ENCODE measurements at places on chromosomes 1 and 21.

DNA sequence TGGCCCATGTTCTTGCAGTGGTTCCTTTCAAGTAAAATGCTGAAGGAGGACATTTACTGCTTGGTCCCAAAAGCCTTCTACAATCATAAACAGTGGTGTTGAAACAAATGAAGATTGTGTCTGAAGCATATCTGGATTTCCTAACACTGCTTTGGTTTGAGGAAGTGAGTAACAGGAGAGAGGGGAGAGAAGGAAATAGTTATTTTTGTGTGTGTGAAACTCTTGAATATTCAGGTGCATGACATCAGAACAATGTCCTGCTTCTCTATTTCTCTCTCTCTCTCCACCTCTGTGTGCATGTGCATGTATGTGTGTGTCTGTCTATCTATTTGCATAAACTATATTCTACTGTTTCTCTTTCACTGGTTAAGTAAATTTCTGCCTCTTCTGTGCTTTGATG is 61.4 kb upstream of the TNFSF18 start:
- DNase-seq, result no peak

- no peak for DNase-seq
Observed at GRCh38 chr1:197208945-197209344, 59.1 kb upstream of the CRB1 start.

DNA sequence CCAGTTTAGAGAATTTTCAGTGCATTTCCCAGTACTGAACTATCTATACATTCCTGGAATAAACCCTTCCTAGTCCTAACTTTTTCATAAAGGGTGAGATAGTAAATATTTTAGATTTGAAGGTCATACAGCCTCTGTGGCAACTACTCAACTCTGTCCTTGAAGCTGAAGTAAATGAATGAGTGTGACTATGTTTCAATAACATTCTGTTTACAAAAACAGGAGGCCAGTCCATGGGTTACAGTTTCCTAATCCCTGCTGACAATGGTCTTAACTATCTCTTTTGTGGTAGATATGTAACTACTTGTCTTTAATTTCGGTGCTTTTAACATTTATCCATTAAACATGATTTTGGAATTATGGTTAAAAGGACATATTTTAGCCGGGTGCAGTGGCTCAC is 4.3 kb downstream of the ZNF684 start:
- no peak for DNase-seq

DNA sequence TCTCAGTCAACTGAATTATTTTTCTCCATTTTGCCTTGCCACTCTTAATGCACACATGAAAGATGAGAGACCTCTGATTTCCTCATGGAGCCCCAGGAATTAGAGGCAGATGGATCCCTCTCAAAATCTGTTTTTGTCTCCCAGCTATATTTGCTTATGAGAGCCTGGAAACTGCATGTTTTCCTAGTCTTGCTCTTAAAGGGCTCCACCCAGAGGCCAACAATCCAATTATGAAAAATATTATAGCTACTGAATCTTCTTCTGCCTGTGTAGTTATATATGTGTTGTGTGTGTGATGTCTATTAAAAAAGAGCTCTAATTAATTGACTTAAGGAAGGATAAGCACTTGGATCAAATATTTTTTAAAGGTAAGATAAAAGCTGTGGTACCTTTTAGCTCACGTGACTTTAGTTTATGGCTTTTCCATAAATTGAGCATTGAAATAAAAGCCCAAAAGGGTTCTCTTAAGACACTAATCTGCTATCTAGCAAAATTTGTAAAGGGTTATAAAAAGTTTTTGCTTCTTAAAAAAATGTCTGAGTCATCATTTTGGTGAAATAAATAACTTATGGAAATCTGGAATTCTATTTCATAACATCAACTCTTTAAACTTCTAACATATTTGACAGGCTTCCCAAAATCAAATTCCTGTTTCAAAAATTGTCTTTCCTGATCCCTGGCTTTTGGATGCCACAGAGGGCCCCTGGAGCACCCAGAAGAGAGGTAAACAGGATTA is 31.2 kb upstream of the TSPEAR start:
- DNase-seq, result peak; percentile 46

DNA sequence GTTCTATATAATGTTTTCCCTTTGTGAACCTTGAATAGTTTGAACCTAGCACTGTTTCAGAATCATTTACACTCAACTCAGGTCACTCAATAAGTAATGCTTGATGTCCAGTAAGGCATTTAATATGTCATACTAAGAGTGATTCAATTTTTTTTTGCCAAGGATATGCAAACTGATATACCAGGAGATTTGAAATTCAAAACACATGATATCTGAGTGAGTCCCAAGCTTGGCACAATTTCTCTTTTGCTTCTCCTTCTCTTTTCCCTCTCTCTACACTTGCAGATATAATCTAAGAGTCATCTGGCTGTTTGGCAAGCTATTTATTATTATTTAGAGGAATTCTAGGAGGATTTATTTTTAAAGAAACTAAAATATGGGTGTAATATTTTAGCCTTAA is 61.6 kb upstream of the SPAG17 start:
- DNase-seq, result no peak

DNA sequence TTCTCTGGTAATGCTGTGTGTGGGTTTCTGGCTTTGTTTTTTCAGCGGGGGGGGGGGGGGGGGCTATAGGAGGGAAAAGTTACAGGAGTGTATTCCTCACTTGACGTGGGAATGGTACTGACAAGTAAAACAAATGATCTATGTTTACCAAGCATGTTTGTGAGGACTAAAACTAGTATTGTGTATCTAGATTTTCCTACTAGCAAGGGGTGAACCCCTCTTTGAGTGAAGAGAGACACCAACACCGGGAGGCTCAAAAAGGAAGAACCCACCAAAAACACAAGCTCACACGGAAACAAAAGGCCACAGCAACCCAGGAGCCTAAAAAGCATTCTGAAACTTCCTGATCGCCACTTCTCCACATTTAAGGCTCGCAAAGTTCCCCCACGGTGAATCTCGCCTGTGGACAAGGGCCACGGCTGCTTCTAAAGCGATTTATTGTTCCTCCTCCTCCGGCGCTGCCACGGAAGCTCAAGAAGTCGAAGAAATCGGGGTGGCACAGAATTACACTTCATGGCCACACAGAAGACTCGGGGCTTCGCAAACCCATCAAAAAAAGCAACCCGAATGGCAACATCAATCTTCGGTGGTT is 703 bp downstream of the PUM1 start:
- no peak for DNase-seq

DNA sequence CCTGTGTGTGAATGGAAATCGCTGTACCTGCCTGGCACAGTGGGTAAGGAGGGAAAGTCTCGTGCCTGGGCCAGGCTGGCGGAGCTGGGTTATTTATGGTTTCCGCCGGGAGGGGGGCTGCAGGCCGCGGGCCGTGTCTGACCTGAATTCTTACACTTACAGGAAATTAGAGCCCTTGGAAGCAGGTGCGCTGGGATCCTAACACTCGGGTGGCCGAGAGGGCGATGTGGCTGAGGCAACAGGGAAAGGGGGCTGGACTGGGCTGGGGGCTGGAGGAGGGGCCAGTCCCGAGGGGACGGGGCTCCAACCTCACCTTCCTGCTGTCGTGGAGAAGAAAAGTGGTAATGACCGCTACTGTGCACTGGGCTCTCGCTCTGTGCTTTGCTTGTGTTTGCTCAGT is 109.4 kb upstream of the WNT4 start:
- DNase-seq, result no peak

GRCh38 chr1:39981945-39982344 is 27.0 kb downstream of the MFSD2A start:
- no peak for DNase-seq

DNA sequence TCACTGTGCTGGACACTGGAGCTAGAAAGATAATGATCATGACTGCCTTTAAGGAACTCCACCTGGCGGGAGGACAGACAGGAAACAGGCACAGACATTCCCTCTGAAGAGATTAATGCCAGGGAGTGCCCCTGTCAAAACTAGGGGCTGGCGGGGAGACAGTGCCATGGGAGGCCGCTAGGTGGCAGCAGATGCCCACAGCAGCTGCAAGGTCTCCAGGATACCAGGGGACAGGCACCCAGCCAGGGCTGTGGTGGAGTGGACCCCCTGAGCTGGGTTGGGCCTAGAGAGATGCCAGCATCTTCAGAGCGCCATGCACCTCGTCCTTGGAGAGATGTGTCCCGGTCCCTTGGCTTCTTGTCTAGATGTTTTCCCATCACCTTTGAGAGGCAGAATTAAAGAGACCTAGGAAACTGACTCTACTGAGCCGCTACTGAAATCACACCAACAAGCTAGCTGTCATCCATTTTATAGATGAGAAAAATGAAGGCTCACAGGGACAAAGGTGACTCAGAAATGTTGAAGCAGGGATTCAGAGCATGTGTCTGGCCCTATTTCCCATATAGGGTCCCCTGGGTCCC is 3.6 kb downstream of the REN start:
- DNase-seq, result peak; percentile 78

DNA sequence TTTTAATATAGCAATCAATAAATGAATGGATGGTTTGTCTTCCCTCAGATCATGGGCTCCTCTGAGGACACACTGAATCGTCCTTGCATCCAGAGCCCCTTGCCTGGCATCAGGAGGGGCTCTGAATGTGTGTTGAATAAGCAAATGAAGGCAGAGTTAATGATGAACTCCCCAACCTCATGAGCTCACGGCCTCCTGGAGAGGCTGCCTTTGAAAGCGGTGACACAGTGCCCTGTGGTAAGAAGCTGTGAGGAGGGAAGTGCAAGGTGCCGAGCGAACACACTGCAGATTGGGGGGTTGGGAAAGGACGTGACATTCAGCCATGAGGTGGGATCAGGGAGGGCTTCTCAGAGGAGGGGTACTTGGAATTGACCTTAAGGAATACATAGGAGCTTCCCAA is 3.2 kb upstream of the PARS2 start:
- no peak for DNase-seq

GRCh38 chr21:20882462-20883407 is 115.5 kb upstream of the NCAM2 start:
- no peak for DNase-seq

GRCh38 chr1:145545055-145545454 is 62.7 kb upstream of the GPR89A start:
- no peak for DNase-seq

DNA sequence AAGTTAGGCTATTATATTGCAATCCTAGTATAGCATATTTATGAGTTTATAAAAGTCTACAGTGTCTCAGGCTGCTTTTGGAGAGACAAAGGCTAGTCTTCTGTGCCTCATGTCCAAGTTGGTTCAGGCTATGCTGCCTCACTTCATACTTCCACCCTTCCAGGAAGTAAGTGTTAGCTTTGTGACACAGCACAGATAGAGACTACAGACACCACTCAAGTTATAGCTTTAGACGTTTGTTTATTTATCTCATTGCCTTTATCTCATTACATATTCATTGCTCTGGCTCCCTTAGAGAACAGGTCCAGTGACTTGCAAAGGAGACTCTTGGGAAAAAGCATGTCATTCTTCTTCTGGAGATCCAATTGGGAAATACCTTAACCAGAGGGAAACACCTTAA is 22.6 kb upstream of the GBP4 start:
- DNase-seq, result no peak

GRCh38 chr1:63603810-63604209 is 10.6 kb downstream of the PGM1 start:
- DNase-seq, result no peak

GRCh38 chr1:54668567-54668966 is 27.0 kb downstream of the MROH7 start:
- no peak for DNase-seq

GRCh38 chr1:116031302-116031835 is 55.1 kb downstream of the SLC22A15 start:
- DNase-seq, result no peak

DNA sequence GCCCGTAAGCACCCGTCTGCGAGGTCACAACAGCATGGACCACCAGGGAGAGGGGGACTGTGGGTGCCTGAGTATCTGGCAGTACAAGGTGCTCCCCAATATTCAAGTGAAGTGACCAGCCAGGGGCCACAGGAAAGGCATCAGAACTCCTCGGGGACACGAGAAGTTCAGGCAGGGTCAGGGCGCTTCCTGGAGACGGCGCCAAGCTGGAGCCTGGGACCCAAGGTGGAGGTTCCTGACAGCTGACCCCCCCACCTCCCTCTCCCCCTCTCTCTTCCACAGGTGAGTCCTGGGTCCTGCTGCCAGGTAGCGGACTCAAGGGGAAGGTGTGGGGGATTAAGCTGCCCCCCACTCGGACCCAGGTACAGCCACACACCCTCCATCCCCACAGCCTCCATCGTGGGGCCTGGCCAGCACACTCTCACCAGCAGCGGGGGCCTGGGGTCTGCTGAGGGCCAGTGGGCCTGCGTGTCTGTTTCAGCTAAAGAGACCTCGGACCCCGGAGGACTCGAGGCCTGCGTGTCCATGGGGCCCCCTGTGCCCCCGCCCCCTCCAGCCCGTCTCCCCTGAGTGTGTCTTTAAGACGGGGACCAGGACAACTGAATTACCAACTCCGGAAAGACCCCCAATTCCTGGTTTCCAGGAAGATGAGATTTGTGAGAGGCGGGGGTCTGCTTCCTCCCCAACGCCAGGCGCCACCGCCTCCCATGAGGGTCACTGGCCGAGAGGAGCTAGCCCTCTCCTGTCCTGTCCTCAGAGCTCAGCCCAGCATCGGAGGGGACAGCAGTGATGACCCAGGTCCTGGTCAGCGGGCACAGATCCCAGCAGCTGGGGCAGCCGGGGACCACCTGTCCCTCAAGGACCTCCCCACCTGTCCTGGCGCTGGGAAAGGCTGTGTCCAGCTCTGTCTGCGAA is 6.2 kb downstream of the TNFRSF18 start:
- DNase-seq, result no peak

- no peak for DNase-seq
Observed at GRCh38 chr1:234765672-234766071, 155.7 kb upstream of the IRF2BP2 start.

DNA sequence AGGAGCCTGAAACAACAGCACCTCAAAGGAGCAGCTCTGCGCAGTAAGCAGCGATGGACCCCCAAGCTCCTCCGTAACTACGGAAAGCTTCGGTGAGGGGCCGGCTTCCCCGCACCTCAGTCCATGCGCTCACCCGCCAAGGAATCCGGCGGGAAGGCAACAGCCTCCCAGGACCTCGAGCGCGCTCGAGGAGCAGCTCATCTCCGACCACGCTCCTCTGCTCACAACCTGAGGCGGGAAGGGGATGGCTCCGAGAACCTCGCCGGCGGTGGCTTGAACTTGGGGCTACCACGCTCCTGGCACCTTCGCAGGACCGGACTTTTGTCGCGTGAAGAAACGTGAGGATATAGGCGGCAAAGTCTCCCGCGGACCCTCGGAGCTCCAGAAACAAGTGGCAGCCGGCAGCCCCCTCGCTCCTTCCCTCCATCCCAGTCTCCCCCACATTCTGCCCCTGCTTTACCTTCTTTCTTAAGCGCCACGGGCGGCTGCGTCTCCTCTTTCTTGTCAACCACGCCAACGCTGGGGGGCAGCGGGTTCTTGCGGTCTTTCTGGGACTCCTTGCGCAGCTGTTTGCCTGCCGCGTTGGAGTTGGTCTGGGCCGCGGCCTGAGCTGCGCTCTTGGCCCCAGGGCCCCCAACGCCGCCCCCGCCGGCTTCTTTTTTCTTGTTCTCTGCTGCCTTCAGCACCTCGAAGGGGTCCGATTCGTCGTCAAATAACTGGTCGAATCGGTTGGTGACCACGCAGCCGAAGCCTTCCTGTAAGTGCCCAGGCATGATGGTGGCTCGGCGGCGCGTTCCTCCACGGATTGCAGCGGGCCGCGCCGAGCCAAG is 459 bp downstream of the SERBP1 start:
- DNase-seq, result no peak

- no peak for DNase-seq
Observed at GRCh38 chr21:44519346-44520325, 20.4 kb downstream of the KRTAP10-1 start.
